Mammary epithelial cell (primary cell): ENCODE measurements at places on chromosomes 11 and 22. TPM values are rescaled to one million over a fixed set of nuclear protein-coding genes. Genes with fewer than 3 reads are reported as not detected.

DNA sequence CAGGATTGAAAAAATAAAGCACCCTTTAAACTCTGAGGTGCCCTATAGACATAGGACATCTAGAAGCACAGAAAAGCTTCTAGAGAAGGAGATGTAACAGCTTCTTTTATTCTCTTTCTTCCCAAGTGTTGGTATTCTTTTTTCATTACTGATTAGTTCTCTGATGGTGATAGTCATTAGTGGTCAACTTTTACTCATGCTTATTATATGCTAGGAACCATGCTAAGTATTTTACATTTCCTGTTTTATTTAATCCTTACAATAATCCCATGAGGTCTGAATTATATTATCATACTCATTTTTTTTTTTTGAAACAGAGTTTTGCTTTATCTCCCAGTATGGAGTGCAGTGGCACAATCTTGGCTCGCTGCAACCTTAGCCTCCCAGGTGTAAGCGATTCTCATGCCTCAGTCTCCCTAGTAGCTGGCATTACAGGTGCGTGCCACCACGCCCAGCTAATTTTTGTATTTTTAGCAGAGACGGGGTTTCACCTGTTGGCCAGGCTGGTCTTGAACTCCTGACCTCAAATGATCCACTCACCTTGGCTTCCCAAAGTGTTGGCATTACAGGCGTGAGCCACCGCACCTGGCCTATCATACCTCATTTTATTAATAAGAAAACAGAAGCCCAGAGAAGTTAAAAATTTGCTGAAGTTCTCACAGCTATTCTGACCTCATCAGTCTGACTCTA lies 3.0 kb downstream of the C11orf52 start:
- DNase-seq, result no peak

- no peak for DNase-seq
These were observed 109.5 kb downstream of the BBOX1 start for GRCh38 chr11:27150098-27150497.

The INS gene
- polyA plus RNA-seq, result not detected

DNA sequence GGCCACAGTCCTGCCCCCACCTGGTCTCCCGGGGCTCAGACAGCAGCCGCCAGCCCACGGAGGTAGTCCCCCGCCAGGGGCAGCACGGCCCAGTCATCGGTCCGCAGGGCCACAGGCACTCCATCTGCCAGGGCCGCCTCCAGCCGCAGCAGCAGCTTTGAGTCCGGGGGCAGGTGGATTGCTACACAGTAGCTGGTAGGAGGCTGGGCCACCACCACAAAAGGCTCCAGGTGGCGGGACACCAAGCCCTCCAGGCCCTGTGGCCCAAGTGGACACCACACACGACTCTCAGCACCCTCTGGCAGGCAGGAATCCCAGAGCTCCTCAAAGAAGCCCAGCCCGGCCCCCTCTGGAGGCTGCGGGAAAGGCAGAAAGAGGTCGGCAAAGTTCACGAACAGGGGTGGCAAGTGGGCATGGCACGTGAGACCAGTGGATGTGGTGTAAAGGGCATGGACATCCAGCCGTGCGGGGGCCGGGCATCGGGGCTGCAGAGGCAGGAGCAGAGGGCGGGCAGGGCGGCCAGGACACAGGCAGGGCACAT lies 2.9 kb downstream of the AP5B1 start:
- no peak for DNase-seq

- no peak for DNase-seq
These were observed 264.2 kb downstream of the TMEM135 start for GRCh38 chr11:87301785-87302540.

DNA sequence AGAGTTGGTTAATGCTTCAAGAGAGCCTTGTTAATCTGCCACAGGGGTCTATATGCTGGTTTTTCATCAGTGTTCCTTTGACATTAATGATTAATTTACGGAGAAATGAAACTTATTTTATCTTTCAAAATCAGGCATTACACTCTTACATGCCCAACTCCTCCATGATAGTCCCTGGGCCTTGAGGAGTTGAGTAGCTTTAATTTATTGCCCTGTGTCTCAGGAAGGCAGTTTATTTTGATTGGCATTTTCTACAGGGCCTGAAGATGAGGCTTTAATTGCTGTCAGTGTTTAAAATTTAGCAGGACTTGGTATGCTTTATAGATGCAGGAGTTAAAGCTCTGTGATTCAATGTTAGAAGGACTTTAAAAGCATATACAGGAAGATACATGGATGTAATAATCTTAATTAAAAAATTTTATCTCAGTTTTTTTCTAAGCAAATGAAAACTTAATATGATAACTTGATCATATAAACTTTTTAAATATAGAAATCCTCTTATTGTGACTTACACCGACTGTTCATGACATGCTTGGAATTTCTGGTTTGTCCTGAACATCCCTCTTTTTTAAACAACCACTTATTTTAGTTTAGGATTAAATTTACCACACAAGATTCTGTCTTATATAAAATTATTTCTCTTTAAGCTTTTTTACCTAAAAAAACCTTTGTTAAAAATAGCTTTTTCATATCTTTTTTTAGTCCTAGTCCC lies 12.2 kb downstream of the GLYAT start:
- DNase-seq, result no peak

DNA sequence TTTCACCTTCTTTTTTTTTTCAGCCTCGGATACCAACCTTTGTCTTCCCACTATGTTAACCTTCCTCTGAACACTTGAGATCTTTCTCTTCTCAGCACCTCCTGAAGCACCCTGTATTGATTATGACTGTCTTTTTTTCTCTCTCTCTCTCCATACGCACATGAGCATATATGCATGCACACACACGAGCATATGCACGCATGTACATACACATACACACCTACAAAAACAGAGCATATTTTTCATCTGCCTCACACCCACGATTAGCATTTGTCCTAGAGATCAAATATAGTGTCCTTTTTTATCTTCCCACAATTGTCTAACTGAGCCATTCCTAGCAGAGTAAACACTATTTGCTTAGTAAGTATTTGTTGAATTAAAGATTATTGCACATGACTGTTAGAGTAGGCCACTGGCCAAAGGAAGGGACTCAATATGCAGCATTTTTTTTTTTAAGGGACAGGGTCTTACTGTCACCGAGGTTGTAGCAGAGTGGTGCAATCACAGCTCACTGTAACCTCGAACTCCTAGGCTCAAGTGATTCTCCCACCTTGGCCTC lies 622.2 kb upstream of the CCDC90B start:
- DNase-seq, result no peak

DNA sequence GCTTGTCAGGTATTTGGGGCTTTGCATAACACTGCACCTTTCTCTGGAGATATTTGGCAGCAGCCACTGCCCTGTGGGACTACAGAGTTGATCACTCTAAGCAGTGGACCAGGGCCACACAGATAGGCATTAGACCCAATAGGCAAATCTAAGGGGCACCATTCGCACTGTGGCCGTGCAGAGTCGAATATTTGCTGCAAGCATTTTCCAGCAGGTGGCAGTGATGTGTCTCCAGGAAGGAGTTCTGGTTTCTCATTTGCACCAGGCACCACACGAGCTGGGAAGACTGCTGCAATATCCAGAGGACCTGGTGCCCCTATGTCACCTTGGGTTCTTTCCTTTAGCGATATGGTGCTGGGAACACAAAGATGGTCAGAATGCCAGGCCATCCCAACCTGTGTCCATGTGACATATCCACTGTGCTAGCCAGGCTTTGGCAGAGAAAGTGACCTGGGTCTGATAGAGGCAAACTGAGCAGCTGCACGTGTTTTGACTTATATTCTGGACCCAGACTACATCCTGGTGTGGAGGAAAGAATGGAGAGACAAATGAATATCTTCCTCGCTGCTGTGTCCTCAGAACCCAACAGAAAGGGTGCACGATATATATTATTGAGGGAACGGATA lies 318.7 kb downstream of the BUD13 start:
- peak; percentile 17 for DNase-seq

GRCh38 chr11:43366677-43367076 lies 8.0 kb downstream of the TTC17 start:
- DNase-seq, result no peak

DNA sequence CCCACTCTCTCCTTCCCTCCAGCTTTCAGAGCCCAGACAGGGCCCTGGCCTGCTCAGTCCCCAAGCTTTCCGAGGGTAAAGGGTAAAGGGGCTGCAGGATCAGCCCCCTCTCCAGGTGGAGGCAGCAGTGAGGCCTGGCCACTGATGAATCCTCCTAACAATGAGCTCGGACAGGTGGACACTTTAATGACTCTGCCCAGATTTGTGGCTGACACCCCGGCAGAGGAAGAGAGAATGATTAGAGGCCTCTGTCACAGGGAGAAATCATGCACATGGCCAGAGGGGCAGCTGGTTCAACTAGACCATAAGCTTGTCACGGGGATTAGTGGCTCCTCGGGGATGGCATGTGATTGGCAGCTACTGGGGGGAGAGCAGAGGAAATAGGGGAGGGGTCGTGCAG lies 587.5 kb upstream of the B3GAT1 start:
- DNase-seq, result no peak

DNA sequence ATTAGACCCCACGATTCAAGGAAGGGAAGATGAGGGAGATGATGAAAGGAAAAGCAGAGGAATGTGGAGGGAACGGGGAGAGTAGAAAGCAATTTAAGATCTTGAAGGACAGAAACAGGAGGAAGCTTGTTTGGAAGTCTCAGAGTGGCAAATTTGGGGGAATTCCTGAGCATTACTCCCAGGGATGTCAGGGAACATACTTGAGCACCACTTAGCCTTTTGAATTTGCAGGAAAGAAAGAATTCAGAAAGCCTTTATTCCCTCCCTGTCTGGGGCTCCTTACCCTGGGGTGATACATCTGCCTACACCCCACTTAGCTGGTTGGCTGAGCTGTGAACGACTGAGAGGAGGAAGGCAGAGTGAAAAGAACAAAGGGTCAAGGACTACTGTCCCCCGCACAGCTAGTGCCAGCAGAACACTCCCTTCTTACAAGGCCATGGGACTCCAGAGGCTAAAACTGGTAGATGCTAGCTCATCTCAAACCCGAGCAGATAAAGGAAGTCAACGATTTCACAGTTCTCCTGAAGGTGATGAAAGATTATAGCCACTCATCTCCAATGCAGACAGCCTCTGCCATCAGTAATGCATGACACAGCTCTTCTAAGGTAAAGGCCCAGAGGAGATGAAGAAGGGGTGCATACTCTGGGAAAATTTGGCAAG lies 84.0 kb upstream of the AKIP1 start:
- DNase-seq, result no peak

- peak; percentile 46 for DNase-seq
These were observed 44.6 kb upstream of the ELF5 start for GRCh38 chr11:34558211-34558610.

GRCh38 chr11:65640483-65641296 lies 2.8 kb downstream of the SIPA1 start:
- no peak for DNase-seq

DNA sequence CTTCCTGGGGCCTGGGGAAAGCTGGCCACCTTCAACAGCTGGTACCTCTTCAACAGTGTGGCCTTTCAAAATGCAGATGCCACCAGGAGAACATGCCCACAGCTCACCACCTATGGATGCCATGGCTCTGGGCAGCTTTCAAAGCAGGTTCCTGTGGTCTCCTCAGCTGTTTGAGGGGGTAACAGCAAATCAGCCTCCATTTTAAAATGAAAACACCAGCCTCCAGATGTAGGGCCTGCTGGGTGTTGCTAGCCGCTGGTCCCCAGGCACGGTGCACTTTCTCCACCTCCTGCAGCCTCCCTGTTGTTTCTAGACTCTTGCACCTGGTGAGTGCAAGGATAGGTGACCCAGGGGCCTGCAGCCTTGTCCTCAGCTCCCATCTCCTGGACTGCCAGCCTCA lies 10.0 kb downstream of the CDPF1 start:
- DNase-seq, result no peak

The HBG1 gene
- polyA plus RNA-seq, result not detected

GRCh38 chr11:9211322-9211721 lies 53.8 kb downstream of the DENND5A start:
- no peak for DNase-seq

The PDGFB gene
- 9.1 TPM for polyA plus RNA-seq

DNA sequence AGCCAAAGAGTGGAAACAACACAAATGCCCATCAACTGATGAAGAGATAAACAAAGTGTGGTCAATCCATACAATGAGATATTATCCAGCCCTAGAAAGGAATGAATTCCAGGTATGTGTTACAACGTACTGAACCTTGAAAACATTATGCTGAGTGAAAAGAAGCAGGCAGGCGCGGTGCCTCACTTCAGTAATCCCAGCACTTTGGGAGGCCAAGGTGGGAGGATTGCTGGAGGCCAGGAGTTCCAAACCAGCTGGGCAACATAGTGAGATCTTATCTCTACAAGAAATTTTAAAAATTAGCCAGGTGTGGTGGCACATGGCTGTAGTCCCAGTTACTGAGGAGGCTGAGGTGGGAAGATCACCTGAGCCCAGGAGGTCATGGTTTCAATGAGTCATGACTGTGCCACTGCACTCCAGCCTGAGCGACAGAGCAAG lies 24.6 kb upstream of the TESMIN start:
- DNase-seq, result peak; percentile 80

- DNase-seq, result no peak
These were observed 13.3 kb upstream of the CACNA1I start for GRCh38 chr22:39556970-39557841.

The TEAD1 gene
- polyA plus RNA-seq, result 21.3 TPM

DNA sequence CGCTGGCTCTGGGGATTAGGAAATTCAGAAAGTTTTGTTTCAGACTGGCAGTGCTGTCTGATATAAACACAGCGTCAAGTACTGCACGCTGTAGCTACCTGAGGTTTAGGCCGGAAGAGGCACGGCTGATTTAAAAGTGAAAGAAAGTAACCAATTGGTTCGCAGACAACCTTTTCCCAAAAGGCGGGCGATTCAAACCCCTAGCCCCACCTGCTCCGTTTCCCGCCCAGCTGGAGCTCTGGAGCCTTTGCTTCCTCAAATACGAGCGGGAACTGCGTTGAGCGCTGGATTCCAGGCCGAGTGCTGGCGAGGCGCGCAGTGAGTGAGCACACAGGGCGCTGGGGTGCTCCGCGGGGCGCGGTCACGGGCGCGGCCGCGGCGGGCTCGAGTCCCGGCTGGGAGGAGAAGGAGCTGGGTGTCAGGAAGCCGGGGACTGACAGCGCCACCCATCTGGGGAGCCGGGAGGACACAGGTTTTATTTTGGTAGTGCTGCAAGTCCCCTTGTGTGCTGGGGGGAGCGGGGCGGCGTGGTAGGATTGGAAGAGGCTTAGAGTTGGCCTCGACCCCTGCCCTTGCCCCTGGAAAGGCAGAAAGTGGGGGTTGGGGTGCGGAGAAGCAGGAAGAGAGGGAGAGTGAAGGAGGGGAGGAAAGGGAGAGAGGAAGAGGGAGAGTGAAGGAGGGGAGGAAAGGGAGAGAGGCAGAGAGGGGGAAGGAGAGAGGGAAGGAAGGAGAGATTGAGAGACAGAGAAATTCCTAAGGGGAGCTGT lies 2.1 kb downstream of the FAM111A start:
- DNase-seq, result peak; percentile 94

The OR4C3 gene
- polyA plus RNA-seq, result not detected

- no peak for DNase-seq
These were observed 28.0 kb upstream of the RRAS2 start for GRCh38 chr11:14386895-14387480.
